ENCODE measurements at places on chromosomes 5 and 9. TPM values are rescaled to one million over a fixed set of nuclear protein-coding genes. Genes with fewer than 3 reads are reported as not detected.

Gene KCNIP1
- not detected for total RNA-seq

Gene SLC36A3
- total RNA-seq, result not detected

Gene RALGPS1
- total RNA-seq, result 0.24 TPM

Gene FBP1
- not detected for total RNA-seq

Gene HABP4
- 9.5 TPM for total RNA-seq

All from cardiac ventricle fibroblast (primary cell).